Stimulated activated naive CD8-positive, alpha-beta T cell treated with anti-CD3 and anti-CD28 coated beads, Interleukin-15, amount 100 ng/mL, for 72 hours (primary cell): ENCODE measurements at places on chromosomes 7 and 10.

DNA sequence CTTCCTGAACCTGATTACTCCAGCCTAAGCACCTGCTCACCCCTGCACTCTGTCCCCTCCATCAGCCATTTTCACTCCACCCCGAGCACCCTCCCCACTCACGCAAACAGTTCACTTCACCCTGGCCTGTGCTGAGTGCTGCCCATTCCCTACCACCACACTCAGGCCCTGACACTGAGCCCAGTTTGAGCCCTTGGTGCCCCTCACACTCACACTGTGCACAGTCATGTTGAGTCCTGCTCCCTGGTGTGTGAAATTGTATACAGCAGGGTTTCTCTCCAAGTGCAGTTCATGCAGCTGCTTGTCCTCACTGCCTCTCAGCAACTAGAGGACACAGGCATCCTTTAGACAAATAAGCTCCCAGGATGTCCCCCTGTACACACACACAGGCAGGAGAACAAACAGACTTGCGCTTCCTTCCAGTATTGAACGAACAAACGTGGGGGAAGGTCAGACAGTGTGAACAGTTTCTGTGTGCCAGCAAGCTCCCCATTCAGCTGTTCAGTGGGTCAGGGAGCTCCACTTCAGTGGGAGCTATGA lies 6.8 kb downstream of the MYO1G start:
- no peak for DNase-seq

GRCh38 chr7:6268023-6268900 lies 4.2 kb downstream of the CYTH3 start:
- no peak for DNase-seq

GRCh38 chr10:71080381-71081228 lies 131.8 kb upstream of the UNC5B start:
- peak; percentile 8 for DNase-seq

DNA sequence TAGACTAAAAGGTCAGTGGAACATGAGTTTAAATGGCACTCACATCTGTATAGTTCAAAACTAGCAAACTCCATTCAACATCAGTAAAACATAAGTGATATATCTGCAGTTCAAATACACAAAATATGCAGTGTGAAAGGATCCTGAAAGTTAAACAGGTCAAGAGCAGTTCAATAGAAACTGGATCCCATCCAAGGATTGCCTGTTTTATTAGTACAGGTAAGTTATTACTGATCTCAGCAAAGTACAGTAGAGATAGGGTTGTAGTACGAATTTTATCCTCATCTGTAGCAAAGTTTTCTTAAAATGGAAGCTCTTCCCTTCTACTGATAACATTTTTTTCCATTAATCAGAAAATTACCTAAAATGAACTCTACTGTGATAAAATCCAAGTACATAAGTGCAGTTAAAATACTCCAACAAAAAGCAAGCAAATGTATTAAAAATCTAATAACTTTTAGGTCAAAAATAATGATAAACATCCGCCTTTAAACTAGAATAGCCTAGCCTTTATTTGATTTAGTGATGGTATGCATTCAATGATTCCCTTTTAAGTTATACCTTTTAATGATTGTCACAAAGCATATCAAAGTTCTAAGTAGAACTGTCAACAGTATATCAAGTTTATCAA lies 2.2 kb downstream of the ZNF800 start:
- DNase-seq = no peak

DNA sequence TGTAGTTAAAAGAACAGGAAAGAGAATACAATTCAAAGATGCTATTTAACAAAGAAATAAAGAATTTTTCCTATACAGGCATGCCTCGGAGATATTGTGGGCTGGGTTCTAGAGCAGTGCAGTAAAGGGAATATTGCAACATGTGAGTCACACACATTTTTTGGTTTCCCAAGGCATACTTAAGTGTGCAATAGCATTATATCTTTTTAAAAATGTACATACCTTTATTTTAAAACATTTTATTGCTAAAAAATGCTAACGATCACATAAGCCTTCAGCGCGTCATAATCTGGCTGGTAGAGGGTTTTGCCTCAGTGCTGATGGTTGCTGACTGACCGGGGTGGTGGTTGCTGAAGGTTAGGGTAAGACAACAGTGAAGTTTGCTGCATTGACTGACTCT lies 54.4 kb downstream of the ESYT2 start:
- DNase-seq = no peak

DNA sequence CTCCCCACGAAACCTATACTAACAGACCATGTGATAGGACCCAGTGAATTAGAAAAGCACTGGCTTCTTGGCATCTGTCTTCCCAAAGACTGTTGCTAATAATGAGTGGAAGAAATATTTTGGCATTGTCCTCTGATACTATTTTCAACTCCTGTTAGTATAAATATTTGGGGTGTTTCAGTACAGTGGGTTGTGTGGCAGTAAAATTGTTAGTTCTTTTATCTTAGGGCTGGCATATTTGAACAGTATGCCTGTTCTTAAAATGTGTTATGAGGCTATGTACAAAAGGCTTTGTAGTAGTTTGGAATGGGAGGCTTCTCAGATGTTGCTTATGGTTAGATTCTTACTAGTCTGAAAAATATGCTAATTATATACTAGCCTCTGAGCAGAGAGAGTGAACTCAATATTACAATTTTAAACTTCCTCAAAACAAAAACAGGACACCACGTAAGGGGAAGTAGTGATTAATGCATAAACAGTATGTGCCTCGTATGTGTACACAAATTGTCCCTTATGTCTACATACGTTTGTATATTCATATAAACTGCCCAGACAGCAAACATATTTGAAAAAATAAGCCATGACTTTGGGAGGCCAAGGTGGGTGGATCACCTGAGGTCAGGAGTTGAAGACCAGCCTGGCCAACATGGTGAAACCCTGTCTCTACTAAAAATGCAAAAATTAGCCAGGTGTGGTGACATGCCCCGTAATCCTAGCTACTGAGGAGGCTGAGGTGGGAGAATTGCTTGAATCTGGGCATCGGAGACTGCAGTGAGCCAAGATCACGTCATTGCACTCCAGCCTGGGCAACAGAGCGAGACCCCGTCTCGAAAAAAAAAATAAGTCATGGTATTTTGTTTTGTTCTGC lies 115.4 kb downstream of the ARID5B start:
- no peak for DNase-seq

DNA sequence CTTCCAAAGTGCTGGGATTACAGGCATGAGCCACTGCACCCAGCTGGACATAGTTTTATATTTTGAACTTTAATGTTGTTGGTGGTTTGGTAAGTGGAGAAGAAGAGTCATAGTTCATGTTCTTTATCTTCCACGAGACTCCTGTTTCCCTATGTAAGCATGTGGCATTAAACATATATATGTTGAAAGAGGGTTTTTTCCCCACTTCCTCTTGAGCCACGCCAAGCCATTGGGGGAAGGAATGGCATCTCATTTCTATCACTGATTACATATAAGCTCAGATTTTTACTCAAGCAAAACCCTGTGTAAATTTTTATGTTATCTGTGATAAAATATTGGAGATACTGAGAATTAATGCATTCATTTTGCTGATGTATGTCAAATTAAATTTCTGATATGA lies 300.4 kb downstream of the PHF14 start:
- DNase-seq = no peak

- DNase-seq = no peak
Observed at GRCh38 chr7:131173145-131173890, 154.4 kb upstream of the MKLN1 start.

GRCh38 chr10:59395984-59396383 lies 33.6 kb upstream of the FAM13C start:
- DNase-seq = no peak

- DNase-seq = no peak
Observed at GRCh38 chr7:51189777-51190176, 126.8 kb downstream of the COBL start.

- no peak for DNase-seq
Observed at GRCh38 chr10:129029051-129029450, 438.0 kb upstream of the MGMT start.

DNA sequence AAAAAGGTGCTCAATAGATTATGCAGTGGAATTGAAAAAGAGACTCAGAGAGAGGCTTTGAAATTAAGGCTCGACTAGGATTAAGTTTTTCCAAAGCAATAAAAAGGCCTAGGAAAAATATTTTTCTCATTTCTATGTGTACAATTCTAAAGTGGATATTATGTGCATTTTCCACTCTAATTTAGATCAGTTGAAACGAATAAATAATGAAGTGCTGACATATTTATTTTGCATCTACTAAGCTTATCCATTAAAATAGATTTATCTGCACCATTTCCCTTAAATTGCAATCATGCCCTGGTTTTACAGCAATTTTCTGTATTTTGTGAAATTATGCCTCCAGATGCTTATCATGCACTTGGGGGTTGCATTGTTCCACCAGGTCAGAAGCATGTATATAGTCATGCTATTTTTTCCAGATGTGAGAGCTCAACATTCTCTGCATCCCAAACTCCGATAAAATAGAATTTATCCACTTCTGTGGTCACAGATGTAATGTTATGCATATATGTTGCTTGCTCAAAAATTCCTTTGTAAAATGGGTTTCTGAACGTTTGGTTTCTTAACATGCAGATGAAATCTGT lies 18.3 kb downstream of the FIGNL1 start:
- DNase-seq = no peak

DNA sequence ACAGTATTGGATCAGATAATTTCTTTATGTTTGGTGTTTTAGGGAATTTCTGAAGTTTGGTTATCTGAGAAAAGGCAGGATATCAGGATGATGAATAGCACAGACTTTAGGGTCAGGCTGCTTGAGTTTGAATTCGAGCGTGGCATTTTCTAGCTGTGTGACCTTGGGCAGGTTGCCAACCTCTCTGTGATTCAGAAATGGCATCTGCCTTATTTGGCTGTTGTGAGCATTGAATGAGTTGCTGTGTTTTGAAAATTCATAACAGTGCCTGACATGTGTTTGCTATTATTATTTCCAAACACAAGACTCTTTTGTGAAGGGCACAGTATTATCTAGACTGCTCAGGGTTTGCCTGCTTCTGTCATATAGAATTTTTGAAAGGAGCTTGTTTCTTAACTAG lies 66.9 kb downstream of the NXPH1 start:
- DNase-seq = no peak

DNA sequence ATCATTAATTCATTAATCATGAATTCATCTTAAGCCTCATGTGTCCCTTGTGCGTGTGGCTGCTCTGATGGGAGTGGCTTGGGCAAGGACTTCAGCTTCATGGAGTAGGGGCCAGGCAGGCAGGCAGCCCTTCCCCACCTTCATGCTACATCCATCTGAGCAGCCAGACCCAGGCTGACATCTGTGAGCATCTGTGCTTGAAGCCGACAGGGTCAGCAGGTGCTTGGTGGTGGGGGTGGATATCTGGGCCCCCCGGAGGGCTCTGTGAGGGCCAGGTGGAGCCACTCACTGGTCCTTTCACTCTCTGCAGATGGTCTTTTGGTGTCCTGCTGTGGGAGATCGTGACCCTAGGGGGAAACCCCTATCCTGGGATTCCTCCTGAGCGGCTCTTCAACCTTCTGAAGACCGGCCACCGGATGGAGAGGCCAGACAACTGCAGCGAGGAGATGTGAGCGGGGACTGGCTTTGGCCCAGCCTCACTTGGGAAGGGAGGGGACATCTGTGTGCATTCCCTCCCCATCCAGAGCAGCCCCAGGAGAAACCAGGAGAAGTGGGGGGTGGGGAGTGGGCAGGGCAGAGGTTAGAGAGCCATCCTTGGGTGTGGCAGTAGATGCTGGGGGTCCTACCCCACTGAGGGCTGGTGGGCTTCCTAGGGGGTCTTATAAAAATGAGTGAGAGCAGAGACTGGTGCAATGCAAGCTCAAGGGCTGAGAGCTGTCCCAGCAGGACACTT lies 14.7 kb upstream of the CSGALNACT2 start:
- no peak for DNase-seq

DNA sequence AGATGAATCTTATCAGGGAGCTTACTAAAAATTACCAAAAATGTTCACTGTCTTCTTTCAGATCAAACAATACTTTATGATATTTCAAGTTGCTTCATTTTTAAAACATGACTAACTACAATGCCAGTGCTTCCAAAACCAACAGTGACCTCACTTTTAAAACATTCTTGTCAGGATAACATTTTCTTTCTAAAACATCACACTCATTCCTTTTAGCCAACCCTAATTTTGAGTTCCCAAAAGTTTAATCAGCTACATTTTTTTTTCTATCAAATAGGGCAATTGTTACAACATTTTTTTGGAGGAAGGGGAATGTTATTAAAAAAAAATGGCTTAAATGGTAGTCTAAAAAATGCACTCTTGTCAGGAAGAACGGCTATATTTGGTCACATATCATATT lies 37.3 kb downstream of the RTKN2 start:
- no peak for DNase-seq

DNA sequence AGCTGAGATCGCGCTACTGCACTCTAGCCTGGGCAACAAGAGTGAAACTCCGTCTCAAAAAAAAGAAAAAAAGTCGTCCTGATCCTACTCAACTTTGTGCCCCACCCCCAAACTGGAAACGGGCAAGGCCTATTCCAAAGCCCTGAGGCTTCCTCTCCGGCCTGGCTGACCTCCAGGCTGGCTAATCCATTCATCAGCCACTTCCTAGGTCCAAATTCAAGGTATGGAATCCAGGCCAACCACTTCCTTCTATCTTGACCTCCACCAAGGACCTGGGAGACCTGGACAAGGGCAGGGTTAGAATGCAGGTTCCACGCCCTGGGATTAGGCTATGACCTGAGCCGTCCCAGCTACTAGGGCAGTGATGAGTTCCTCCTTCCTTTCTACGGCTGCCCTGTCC lies 20.4 kb upstream of the EIF4H start:
- DNase-seq = no peak

GRCh38 chr10:110399106-110399964 lies 94.6 kb upstream of the SMNDC1 start:
- DNase-seq = no peak

GRCh38 chr7:142827951-142828500 lies 26.9 kb upstream of the EPHB6 start:
- DNase-seq = no peak

DNA sequence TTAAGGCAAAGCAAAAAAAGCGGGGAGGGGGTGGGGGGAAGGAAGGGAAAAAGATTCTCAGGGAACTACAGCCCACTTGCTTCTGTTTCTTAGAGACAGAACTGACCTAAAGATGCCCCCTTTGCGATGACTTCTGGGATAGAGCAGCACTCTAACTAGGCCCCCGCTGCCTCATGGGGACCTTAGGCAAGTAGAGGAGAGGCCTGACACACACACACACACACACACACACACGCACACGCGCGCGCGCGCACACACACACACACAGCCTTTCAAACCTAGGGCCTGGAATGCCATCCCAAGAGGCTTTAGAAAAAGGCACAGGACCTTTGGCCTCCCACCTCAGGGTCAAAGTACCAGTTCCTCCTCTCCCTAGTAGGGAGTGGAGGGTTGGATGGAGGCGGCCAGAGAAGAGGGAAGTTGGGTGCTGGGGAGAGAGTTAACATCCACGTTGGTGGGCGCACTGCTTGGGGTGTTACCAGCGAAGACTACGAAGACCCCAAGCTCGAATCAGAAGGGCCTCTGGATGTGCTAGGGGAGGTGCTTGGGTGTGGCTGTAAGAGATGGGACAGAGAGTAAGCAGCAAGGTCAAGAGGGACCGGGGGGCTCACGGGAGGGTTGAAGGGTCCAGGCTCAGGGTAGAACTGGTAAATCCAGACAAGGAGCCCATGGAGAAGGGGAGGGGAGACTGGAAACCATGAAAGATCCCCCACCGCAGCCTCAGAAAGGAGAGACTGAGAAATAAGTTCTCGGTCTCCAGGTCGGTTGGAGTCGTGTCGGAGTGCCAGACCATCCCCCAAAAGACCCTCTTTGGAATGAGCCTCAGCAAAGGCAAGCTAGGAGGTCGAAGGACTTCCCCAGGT lies 1.2 kb upstream of the COL1A2 start:
- no peak for DNase-seq

- no peak for DNase-seq
Observed at GRCh38 chr7:6536262-6537260, 14.7 kb downstream of the GRID2IP start.
